Activated CD4-positive, alpha-beta T cell treated with anti-CD3 and anti-CD28 coated beads, Interleukin-2, amount 10 ng/mL, durations not matched to agents 24 days and 14 days (primary cell): ENCODE measurements at places on chromosomes 4 and X.

DNA sequence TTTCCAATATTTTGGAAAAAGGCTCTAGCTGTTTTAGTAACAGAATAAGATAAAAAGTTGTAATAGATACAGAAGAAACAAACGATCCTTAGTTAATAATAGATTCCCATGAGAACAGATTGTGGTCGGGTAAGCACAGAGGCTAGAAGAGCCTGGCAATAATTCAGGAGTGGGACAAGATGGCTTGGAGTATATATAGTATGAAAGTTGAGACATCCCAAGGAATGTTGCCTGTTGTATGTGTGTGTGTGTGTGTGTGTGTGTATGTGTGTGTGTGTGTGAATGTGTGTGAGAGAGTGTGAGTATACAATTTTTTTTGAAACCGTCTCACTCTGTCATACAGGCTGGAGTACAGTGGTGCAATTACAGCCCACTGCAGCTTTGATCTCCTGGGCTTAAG, 150.7 kb downstream of the PDGFC start:
- no peak for DNase-seq

DNA sequence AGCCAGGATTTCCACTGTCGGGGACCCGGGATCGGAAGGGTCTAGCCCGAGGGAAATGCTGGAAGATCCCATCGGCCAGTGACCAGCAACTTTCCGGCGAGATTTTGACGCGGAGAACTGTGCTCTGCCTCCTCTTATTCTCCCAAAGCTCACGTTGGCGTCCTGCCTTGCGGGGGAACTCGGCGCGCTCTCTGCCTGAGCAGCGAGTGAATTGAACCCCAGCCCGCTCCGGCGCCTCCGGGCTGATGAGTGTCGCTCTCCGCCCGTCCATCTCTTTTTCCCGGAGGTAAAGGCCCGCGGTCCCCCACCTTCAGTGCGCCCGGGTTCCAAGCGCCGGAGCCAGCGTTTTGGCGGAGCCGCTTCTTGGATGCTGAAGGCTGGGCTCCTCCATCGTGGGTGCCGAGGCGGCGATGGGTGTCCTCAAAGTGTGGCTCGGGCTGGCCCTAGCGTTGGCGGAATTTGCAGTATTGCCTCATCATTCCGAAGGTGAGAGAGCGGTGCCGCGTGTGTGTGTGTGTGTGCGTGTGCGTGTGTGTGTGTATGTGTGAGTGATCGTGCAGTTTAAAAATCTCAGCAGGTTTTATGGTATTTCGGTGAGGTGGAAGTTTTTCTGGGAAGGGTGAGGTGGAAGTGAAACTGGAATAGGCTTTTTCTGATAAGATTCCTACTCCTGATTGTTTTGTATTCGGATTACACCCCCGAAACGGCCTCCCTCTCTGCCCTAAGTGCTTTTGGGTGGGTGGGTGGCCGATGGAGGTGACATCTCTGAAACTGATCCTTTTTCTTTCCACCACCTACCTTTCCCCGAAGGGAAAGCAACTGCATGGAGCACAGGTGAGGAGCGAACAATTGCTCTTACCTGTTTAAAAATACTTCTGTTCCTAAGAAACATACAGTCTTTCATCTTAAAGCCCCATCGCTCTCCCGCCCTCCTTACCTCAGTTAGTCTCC, 752 bp downstream of the FRAS1 start:
- DNase-seq: peak; percentile 76

DNA sequence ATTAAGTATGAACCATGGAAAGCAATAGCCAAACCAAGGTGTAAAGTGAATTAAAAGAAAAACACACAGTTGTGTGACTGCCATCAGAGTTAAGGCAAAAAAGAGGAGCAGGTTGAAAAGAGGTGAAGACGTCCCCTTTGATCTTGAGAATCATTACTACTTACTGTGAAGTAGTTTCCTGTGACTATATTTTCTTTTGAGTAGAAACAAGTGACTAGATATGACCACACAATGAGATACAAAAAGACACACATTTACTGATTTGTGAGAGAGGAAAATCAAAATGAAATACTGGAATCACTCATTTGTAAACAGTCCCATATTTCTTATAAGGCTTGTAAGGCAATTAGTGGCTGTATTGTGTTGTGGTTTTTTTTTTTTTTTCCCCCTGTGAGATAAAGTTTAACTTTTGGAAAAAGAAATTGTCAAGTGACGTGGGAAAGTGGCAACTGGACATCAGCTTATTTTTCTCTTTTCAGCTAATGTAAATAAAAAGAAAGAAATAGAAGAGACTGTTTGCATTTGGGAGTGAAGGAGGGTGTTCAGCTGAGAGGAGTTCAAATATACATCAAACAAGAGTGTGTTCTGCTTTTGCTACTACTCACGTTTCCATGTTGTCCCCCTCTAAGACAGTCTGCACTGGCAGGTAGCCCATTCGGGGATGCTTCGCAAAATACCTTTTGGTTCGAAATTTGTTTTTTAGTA, 106.4 kb upstream of the FTHL17 start:
- DNase-seq: no peak

DNA sequence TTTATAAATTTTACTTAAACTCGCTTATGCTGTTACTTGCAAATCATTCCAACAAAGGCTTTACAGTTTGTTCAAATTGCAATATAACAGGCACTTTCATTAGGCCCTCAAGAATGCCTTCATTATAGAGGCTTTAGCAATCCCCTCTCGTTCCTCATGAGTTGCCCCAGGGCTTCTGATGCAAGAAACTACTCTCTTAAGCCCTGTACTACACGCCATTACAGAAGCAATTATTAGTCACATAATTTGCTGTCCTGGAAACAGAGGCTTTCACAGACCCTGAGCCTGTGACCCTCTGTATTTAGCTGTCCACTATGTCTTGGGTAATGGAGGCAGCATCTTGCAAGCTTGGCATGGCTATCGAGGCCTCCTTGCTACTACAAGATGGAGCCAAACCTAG, 965.9 kb upstream of the DIAPH2 start:
- no peak for DNase-seq

GRCh38 chrX:73127700-73128241, 48.5 kb upstream of the PABPC1L2A start:
- DNase-seq: peak; percentile 56

DNA sequence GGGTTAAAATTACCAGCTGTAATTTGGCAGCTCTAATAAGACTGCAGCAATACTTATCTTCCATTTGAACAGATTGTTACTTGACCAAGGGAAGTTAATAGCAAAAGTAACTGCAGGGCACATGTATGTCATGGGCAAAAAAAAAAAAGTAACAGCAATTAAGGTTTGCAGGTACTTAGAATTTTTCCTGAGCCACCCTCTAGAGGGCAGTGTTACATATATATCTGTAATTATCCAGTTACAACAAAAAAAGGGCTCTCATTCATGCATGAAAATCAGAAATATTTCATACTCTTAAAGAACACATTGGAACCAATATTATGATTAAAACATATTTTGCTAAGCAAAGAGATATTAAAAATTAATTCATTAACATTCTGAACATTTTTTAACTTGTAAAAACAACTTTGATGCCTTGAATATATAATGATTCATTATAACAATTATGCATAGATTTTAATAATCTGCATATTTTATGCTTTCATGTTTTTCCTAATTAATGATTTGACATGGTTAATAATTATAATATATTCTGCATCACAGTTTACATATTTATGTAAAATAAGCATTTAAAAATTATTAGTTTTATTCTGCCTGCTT, 25.1 kb downstream of the XIAP start:
- DNase-seq: peak; percentile 75

DNA sequence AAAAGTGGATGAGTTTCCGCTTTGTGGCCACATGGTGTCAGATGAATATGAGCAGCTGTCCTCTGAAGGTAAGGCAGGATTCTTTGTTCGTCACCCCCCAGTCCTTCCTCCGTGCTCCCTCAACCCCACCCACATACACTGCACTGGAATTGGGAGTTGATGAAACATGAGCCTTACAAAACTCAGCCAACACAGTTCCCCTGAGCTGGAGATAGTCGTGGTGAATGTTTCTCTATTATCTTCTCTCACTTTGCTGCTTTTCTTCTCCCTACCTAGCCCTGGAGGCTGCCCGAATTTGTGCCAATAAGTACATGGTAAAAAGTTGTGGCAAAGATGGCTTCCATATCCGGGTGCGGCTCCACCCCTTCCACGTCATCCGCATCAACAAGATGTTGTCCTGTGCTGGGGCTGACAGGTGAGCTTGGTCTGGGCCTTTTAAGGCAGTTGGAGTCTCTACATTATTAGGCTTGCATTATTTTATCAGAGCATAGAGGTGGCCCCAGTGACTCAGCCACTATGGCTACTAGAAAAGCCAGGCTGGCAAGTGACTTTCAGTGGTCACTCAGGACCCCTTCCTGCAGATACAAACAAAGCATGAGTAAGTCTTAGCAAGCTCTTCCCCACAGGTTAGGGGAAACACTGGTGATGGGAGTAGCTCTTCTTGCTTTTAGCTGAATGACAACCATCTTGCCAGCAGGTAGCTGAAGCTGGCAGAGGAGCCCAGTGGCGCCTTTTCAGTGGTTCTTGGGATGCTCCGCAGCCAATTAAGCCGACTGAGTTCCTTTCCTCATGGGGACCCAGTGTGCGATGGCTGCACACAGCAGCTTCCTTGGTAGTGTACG, 1.6 kb downstream of the RPL10 start:
- peak; percentile 77 for DNase-seq

DNA sequence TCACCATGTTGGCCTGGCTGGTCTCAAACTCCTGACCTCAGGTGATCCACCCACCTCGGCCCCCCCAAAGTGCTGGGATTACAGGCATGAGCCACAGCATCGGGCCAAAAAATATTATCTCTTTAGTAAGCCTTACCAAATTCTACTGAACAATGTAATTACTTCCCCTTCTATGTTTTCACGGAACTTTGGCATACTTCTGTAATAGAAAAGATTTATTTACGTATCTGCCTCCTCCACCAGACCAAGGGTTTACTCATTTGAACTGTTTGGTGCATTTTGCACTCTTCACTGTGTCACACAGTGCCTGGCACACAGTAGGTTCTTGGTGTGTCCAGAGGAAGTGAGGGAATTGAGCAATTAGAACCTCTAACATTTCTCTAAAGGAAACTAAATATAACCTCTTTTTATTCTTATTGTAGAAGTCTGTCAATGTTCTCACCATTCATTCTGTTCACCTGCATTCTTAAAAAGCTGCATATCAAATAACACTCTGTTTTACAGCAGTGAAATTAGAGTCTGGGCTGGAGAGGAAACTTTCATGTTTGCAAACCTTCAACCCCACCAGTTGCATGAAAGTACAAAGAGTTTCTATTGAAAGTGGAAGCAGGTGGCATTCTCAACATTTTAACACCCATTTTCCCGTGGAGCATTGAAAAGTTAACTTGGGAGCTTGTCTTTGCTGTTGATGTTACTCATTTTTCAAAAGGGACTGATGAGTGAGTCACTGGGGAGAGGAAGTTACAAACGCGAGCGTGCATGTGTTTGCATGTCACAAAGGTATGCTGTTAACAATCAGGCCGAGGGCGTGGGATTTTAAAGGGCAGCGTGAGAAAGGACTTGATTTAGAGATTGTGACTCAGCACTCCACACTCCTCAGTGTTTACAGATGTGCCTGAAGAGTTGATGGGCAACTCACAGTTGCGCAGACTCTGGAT, 314.1 kb downstream of the STK32B start:
- DNase-seq: no peak

DNA sequence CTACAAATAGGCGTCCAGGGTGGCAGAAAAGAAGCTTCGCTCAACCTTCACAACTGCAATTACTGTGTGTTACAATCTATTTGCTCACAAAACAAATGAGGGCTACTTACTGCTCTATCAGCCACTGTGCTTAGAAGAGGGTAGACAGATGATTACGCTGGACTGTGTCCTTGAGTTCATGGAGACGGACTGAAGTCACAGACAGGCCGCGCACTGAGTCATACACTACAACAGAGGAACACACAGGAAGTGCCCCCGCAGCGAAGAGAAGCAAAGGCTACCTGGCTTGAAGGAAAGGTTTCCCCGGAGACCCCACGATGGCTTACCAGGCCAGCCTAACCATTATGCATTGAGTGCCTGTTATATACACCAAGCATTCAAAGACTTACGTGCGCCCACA, 25.6 kb downstream of the FAT1 start:
- DNase-seq: no peak

- peak; percentile 60 for DNase-seq
Measured at GRCh38 chr4:89640620-89641366, 196.2 kb downstream of the SNCA start.

- no peak for DNase-seq
Measured at GRCh38 chr4:56531149-56531770, 25.7 kb downstream of the ARL9 start.

DNA sequence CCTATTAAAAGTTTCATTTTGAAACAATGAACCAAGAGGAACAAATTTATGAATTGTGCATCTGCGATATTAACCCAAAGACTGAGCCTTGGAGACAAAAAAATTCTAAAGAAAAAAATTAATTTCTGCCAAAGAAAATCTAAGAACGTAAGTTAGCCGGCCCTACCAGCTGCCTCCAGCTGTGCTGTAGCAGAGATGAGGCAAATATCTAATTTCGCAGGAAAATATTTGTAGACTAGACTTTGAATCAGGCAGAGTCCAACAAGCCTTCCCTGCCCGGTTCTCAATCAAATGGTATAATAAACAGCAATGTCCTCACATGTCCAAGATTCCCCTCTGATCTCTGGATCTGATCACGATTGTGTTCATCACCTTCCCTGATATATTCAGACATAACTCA, 21.2 kb upstream of the SMIM20 start:
- DNase-seq: no peak

DNA sequence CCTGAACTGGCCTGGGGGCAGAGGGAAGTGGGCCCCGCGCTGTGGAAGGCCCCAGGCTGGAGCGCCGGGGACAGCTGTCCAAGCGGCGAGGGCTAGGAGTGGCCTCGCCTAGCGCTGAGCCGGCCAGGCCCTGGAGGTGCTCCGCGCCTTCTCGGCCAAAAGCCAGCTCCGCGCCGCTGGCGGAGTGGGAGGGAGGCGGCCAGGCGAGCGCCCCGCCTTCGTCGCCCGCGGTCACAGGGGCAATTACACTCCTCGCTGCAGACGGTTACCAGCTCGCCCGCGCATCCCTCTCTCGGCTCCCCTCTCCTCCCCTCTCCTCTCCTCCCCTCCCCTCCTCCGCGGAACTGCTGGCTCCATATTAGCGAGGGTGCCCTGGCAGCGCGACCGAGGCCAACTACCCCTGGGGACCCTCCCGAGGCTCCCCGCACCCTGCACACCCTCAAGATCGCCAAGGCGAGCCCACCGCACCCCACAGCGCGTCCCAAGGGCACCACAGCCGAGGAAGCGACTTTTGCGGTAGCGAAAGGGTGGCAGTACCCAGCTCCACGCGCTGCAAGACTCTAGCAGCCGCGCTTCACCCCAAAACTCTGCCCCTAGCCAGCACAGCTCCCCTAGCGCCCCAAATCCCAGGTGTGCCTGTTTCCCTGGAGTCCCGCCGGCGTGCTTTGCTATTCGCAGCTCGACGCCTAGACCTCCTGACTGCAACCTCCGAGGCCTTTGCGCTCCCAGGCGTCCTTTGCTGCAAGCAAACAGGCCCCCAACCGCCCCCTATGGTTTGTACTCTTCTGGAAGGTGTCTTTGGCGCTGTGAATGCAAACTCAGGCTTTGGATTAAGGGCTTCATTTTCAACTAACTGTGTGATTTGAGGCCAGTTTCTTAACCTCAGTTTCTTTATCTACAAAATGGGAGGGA, 91.4 kb downstream of the BCOR start:
- peak; percentile 77 for DNase-seq

- no peak for DNase-seq
Measured at GRCh38 chr4:5874811-5875449, 18.0 kb downstream of the CRMP1 start.

GRCh38 chr4:115973768-115974167, 860.3 kb upstream of the NDST4 start:
- DNase-seq: no peak
